ENCODE measurements at places on chromosomes 16 and 17.
A peak's percentile ranks its signal among the peaks of the same experiment; 100 is the strongest.

DNA sequence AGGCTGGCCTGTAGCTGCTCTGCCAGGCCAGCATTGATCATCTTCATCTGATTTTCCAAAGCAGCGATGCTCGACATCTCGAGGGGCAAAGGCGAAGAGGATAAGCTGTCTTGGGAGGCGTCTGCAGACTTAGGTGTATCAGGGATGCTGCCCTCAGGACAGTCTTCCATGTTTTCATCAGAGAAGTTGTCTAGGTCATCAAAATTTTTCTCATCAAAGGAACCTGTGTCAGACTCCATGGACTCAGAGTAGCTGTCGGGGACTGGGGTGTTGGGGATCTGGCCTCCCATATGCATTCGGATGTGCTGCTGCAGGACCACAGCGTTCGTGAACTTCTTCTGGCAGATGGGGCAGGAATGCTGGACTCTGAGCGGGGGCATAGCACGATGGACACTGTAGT lies 11.5 kb downstream of the SALL1 start:
- DNase-seq, result no peak

- DNase-seq, result no peak
Measured at GRCh38 chr17:39774047-39774446, 36.3 kb downstream of the GRB7 start.

DNA sequence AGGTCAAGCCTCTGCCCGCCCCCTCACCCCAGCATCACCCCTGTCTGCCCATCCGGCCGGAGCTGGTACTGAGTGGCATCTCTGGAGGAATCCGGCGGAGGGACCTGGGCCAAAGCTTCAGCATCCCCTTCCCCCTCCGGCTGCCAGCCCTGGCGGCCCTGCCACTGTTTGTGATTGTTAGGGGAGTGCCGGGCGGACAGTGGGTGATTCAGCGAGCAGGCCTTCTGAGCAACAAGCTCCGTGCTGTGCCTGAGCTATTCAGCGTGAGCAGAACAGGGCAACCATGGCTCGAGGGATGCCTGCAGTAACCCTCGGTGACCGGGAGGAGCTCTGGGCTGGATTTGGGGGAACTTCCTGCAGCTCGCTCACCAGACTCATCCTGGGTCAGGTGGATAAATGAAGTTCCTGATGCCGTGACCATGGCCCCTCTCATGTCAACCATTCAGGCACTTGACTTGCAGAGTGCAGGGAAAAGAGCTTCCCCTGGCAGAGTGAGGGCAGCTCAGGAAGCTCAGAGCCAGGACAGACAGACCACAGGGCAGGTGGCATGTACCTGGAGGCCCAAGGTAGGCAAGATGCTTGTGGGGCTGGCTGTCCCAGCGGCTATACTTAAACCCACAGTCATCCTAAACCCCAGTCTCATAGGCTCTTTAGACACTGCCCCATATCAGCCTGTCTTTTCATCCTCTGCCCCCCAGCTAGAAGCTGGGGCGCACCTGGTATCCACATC lies 24.3 kb upstream of the MLKL start:
- no peak for DNase-seq

DNA sequence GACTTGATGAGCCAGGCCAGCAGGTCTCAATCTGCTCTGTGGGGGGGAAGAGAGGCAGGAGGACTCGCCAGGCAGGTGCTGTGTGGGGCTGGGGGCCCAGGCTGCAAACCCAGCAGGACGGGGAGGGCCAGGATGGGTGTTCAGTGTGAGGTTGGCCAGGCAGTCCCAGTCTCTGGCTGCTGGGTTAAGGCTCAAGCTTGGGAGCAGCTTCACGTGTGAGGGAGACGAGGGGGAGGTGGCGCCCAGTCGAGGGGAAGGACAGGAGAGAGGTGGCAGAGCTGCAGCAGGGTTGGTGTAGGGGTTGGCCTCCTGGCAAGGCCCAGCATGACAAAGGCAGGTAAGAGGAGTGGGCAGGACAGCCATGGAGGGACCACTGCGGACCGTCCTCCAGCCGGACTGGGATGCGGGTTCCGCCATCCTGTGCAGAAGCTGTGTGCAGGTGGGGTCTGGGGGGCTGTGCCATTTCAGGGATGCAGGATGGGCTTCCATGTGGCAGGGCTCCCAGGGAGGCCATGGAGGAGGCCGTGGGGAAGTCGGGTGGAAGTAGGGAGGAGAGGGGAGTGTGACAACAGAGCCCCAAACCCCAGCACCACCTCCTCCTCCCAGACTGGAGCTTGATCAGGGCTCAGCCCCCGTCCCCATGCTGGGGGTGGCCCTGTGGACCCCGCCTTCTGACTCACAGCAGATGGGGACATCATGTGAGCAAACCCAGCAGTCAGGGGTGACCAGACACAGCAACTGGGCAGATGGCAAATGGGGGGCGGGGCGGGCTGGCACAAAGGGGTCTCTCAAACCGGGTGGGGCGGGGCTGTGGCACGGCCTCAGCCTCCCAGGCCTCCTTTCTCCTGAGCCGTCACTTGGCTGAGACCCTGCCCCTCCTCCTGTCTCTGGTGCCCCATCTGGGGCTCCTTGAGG lies 2.8 kb downstream of the ADGRG1 start:
- DNase-seq, result no peak

- no peak for DNase-seq
Measured at GRCh38 chr17:57902800-57903759, 52.1 kb downstream of the CUEDC1 start.

DNA sequence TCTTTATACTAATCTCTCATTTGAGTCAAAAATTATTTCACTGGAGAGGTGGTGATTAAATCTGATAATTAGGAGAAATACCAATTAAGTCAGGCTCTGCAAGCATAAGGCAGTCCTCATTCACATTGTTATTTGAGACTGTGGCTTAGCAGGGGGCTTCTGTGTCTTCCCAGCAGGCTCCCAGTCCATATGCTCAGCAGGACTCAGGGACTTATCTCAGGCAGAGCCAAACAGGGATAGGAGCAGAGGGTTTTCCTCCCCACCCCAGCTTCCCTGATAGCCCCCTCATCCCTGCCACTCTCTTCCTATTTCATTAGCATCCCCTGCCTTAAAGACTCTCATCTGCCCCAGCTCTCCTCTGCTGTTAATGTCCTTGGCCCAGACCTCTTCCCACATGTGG lies 104.3 kb upstream of the DNAH9 start:
- no peak for DNase-seq

DNA sequence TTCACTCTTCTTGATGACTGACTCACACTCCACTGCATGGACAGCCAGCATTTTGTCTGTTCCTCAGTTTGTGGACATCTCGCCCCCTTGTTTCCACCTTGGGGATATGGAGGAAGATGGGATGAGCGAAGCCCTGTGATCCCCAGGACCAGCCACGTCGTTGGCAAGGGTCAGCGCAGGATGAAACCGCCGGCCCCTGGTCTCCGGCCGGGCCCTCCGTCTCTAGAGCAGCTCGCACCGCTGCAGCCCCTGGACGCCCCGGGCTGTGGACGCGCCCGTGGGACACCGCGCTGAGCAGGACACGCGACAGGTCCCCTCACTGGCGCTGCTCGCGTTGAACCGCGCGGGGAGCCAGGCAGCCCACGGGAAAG lies 604 bp upstream of the ZC3H18 start:
- peak; percentile 45 for DNase-seq

DNA sequence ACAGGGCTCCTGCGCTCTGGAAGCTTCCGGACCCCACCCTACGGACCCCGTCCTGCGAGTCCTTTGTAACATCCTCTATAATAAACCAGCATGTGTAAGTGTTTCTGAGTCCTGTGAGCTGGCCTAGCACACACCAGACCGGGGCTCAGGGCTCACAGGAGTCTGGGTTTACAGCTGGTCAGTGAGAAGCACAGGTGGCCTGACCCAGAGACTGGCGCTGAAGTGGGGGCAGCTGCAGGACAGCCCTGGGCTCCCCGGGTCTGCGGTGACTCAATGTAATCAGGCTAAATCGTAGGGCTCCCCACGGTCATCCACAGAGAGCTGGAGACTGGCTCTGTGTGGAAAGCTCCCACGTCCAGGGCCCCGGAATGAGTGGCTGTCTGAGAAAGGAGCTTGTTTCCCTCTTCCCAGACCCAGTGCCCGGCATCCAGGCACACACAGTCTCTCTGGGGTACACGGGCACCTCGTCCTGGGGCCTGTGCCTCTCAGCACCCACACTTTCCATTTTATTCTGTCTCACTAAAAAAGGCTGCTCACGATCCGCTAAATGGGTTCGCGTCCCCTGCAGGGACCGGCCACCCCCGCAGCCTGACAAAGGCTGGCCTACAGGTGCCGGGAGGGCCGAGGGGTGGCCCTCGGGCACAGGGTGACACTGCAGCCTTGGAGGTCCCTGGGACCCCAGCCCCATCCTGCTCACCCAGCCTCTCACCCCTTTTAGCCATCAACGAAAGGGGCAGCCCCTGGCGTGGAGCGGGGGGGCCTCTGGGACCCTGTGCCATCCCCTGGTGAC lies 18.9 kb upstream of the CBFA2T3 start:
- DNase-seq, result no peak

GRCh38 chr17:74860229-74860871 lies 665 bp upstream of the GRIN2C start:
- DNase-seq, result no peak

GRCh38 chr17:69828087-69828486 lies 246.9 kb upstream of the KCNJ16 start:
- DNase-seq, result no peak

DNA sequence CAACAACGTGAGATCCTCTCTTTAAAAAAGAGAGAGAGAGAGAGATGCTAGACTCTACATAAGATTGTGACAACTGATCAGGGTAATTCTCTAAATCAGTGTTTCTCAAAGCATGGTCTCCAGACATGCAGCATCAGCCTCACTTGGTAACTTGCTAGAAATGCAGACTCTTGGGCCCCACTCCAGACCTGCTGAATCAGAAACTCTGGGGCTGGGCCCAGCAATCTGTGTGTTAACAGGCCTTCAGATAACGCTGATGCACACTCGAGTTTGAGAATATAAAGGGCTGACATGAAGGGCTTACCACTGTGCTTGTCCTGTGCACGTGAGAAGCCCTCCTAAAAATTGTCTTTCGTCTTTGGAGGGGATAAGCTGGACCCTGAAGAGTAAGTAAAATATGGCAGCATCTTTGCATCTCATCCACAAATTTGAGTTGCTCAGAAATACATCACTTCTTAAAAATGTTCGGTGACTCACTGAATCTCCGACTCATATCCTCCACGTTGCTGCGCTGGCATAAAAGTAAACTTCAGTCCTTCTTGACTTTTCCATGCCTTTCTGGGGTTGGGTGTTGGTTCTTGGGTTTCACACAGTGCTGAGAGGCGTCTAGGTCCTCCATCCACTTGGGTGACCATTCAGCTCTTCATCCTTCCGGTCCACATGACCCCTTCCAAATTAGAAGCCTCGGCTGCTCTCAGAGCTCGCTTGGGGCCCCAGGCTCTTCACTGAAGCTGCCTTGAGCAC lies 26.1 kb upstream of the KDM8 start:
- DNase-seq, result no peak

Measured in K562 (cell line).